ENCODE measurements at places on chromosomes 13 and 19.

- DNase-seq, result no peak
These were observed 636.1 kb upstream of the GPC6 start for GRCh38 chr13:92590503-92590908.

DNA sequence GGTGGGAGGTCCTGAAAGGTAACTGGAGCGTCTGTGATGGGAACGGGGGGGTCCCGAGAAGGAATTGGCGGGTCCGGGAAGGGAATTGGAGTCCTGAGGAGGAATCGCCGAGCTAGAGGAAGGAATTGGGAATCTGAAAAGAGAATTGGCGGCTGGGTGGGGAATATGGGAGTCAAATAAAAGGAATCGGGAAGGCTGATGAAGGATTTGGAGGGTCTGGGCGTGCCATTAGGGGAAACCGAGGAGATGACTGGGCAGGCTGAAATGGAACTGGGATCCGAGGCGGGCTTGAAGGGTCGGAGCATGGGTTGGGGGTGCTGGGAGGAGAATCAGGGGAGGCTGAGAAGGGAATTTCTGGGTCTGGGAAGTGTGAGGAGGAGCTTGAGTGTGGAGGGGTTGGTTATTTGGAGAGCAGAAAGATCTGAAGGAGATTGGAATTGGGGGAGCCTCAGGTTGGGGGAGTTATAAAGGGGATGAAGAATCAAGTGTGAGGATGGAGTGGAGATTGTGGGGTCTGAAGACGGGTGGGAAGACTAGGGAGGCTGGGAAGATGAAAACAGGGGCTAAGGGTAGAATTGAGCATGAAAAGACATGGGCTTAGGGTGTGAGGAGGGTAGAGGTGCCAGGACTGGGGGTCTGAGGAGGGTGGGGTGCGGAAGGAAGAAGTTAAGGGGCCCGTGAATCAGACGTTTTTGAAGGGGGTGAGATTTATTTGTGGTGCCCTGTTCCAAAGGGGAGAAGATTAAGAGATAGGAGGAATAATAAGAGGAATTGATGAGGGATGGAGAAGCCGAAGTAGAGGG lies 718 bp downstream of the ACTN4 start:
- no peak for DNase-seq

DNA sequence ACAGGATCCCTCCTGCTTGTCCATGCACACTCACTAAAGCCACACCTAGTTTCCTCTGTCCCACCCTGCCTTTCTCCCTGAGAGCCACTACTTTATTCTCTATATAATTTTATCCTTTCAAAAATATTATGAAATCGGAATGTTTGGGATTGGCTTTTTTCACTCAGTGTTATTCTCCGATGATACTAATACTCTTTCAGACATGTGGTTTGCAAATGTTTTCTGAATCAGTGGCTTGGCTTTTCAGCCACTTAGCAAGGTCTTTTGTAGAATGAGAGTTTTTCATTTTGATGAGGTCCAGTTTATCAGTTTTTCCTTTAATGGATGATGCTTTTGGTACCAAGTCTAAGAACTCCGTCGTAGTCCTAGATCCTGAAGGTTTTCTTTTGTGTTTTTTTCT lies 11.6 kb downstream of the SPATA13 start:
- DNase-seq, result no peak

DNA sequence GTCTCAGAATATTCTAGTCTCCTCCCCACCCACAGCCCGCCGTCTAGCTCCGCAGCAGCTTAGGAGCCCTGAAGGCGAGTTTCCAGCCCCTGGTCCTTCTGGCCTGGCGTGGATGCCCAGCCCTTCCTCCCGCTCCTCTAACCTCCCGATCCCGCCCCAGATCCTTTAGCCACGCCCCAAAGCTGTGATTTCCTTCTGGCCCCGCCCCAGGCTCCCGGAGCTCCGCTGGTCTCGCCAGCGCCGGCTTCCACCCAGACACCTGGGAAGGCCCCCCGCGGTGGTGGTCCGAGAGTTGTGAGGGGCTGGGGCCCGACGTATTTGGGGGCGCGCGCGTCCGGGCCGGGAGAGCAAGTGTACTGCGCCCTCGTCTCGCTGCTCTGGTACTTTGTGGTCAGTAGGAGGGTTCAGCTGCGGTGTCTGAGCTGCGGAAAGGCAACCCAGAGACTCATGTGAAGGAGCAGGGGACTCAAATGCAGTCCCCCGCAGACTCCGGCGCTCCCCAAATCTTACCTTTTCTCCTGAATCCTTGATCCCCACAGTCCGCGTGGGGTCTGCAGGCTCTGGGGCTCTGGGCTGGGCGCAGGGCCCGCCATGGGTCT lies at the start of gene CGB7:
TSS of gene CGB7 (minus strand) at position 114 of the 599 bp plus-strand sequence. CDS start 2,374 bp downstream, outside the sequence.
- no peak for DNase-seq

DNA sequence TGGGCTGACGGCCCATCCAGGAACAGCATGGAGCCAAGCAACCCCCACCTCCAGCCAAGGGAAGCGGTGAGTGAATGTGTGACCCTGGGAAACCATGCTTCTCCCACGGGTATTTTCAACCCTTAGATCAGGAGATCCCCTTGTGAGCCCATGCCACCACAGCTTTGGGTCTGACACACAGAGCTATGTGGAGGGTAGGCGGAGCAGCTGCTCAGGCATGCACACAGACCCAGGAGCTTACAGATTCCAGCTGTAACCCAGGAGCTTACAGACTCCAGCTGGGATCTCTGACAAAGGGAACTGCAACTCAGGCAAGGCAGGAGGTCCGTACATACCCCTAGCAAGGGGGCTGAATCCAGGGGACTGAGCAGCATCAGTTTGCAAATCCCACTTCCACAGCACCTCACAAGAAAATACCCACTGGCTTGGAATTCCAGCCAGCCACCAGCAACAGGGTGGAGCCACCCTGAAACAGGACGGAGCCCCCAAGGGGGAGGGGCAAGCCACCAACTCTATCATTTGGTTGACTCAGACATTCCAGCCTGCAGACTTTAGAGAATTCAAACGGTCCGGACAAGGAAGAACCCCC lies 40.8 kb upstream of the RFXAP start:
- no peak for DNase-seq

DNA sequence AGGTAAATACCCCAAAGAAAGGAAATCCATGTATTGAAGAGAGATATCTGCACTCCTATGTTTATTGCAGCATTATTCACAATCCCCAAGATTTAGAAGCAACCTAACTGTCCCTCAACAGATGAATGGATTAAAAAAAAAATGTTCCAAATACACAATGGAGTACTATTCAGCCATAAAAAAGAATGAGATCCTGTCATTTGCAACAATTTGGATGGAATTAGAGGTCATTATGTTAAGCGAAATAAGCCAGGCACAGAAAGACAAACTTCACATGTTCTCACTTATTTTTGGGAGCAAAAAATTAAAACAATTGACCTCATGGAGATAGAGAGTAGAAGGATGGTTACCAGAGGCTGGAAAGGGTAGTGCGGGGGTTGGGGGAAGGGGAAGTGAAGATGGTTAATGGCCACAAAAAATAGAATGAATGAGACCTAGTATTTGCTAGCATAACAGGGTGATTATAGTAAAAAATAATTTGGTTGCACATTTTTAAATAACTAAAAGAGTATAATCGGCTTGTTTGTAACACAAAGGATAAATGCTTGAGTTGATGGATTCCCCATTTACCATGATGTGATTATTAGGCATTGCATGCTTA lies 9.7 kb upstream of the ZNF709 start:
- DNase-seq, result no peak

- DNase-seq, result no peak
These were observed 6.2 kb downstream of the HRC start for GRCh38 chr19:49148784-49149651.

- no peak for DNase-seq
These were observed 89.7 kb upstream of the ZNF507 start for GRCh38 chr19:32255536-32256295.

DNA sequence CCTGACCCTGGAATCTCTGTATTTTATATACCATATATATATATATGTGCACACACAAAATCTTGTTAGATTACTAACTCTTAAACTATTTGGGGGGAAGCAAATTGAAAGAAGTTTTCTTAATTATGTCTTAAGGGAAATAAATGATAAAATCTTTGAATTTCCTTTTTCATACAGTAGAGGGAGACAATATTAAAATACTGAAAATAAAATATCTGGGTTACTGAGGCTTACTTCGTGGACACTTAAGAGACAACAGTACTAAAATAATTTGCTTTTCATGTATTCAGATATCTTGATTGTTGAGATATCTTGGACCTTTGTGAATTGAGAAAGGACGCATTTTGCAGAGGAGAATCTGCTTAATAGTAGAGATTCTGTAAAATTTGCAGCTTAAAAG lies 17.0 kb downstream of the SUGT1 start:
- no peak for DNase-seq

DNA sequence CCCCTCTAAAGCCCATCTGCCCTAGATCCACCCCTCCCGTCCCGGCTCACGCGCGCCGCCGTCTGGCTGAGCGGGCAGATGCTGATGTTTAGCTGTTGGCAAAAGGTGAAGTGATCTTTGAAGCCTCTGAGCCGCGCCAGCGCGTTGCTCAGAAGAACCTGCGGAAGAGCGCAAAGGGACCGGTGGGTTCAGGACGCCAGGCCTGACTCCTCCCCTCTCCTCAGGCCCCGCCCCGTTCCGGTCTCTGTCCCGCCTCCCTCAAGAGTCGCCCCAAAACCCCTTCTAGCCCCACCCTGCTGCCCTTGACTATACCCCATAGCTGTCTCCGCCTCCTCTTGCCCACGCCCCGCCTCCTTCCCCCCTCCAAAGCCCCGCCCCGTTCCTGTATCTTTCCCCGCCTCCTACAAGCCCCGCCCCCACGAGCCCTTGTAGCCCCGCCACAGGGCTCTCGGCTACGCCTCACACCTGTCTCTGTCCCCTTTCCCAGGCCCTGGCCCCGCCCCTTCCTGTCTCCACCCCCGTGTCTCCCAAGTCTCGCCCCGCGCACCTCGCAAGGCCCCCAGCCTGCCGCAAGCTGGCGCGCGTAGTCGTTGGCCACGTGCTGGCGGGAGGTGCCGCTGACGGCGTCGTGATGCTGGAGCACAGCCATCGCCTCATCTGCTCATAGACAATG lies 9.5 kb downstream of the MAN2B1 start:
- DNase-seq, result no peak

GRCh38 chr19:19256072-19256969 lies 16.8 kb downstream of the TM6SF2 start:
- no peak for DNase-seq

GRCh38 chr13:21109168-21109567 lies 47.8 kb upstream of the LATS2 start:
- no peak for DNase-seq

DNA sequence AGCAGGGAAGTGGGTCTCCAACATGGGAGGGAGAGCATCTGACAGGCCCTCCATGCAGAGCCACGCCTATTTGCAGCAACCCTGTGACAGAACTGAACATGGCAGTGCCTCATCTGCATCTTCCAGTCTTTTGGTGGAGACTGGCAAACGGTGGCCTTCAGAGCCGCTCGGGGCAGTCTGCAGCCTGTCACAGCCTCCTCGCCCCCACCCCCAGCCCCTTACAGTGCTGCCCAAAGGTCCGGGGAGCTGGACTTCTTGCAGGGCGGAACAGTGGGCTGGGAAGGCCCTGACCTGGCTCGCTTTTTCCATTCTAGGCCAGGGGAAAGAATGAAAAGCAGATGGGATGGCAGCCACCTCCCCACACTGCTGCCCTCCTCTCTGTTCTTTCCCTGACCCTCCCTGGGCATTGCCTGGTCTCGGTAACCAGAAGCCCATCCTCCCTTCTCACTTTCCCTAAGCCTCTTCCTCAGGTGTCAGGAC lies 2.7 kb downstream of the CALM3 start:
- DNase-seq, result no peak

- no peak for DNase-seq
These were observed 852.0 kb downstream of the DACH1 start for GRCh38 chr13:71015021-71015420.

DNA sequence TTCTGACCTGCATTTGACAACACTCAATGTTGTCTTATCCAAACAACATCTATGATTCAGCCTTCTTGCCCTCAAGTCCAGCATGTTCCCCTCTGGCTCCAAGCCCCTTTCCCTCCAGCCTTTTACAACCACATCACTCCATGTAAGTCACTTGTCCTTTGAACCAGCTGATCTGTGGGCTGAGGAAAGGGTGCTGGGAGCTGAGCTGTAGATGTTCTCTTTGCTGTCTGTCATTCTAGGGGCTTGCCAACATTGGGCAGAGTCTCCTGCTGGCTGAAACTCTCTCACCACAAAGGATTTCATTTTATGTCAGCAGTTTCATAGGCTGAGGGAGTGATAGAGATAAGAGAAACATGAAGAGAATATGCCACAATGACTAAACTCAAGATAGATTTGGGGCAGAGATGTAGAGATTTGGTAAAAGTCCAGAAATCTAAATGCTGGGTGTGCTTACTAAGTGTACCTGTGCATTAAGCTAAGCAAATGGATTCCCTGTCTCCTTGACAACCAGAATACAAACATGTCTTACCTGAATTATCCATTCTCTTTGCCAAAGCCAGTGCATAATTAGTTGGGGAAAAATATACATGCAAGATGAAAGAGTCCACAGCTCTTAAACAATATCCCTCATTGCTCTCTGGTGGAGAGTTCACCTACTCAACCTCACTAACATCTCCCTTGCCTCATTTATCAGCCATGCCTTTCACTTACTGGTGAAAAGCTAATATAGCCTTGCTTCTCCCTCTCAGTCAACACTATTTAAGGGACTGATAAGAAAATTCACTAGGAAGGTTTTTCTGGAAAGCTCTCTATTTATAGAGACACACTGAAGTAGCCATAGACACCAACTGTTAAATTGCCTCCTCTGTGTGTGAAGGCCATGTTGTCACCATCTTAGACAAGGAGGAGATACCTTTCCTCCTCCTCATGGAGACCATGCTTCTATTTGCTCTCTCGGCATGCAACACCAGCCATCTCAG lies 175.5 kb upstream of the SERP2 start:
- DNase-seq, result no peak

DNA sequence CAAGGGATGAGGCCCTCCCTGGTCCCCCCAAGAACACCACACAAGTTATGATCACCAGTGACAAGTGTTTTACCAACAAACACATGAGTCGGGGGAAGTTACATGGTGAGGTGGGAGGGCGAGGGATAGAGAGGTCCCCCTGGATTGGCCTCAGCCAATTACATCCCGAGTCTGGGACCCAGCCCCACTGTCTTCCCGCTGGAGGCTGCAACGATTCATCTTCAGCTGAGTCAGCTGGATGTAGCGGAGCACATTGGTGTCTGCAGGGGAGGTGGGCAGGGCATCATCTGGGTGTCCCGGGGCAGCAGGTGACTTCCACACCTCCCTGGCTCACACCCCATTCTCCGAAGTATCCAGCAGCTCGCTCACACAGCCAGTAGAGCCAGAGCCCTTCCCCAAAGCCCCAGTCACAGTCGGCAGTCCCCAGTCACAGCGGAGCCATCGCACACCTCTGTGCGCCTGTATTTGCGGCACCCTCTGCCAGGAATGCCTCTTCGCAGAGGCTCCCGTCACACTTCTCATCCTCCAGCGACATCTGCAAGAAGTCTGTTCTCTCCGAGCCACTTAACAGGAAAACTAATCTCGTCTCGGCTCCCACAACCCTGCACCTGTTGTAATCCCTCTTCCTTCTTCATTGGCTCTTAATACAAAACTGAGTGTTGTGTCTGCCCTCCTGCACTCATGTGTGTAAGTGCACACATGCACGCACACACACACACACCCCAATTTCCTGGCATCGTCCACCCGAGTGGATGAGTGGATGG lies 2.0 kb downstream of the TTC9B start:
- DNase-seq, result no peak

Data from stimulated activated CD8-positive, alpha-beta memory T cell treated with anti-CD3 and anti-CD28 coated beads, Interleukin-4, amount 100 ng/mL, for 1 hour (primary cell).